ENCODE measurements at places on chromosomes 2 and 18.

DNA sequence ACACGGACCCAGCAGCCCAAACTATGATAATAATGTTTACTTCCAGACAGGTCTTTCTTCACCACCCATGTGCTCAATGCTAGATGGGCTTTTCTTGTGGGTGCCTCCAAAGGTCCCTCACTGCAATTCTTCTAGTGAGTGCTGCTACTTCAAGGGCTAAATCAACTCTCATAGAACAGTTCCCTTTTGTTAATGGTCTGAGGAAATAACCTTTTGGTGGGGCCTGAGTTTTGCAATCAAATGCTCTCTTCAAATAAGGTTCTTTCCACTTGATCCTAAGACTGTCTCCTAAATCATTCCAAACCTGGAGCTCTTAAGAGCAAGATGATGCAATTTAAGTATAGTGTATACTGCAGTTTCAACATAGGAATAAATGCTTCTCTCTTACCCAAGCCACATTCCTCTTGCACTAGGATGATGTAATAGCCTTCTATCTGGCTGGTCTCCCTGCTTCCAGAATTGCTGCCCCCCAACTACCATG lies 6.0 kb downstream of the NEMP2 start:
- no peak for DNase-seq

DNA sequence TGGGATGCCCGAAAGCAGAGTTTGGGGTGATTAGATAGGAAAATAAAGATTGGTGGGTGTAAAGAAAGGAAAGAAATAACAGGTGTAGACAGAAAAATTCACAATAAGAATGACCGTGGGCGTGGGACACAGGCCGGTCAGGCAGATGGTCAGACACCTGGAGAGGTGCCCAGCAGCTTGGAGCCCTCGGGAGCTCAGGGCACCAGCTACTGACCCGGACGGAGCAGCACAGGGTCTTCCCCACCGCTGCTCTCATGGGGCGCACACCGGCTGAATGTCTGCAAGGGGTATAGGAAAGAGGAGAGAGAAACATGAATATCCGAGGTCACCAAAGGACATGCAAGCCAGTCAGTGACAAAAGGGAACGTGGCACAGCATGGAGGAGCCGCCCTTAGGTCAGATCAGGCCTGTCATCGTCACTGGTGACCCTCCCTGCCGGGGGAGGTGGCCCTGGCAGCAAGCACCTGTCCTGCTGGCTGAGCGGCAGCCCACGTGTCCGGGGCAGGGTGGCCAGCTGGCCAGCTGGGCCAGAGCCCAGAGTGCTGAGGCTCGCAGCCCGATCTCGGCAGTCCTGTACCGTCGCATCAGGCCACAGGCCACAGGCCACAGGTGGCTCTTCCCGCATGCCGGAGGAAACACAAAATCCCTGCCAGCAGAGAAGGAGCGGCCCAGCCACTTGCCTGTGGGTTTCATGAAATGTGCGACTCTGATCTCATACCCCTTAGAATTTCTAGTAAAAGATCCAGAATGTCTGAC lies 112.0 kb upstream of the NDUFV2 start:
- DNase-seq = no peak

DNA sequence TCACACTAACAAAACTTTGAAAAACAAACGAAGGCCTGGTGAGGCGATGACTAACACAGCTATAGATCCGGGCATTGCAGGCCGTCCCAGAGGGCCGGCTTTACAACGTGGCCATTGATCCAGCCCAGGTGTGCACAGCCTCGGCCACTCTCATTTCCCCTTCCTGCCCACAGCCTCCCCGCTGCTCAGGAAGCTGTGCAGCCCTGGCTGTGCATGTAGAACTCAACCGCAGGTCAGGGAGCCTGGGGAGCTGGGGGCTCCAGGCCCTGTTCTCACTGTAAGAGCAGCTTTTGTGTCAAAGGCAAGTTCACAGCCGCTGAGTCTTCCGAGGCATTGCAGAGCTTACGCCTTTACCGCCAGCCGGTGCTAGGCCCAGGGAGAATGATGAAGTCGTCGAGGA lies 87.2 kb downstream of the LONRF2 start:
- DNase-seq = no peak

DNA sequence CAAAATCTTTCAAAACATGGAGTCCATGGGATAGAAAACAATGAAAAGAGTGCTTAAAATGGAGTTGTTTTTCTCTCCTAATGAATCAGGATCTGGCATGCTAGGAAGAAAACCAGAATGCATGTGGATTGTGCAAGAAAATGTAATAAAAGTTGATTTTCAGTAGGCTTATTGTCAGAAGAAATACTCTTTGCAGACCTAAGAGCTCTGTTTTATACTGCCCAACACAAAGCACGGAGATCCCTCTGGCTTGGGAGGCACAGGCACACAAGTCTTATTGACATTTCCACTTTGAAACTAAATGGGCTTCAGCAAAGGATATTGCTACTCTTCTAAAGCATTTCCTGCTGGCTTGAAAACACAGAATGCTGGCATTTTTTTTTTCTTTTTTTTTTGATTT lies 15.5 kb upstream of the DAPL1 start:
- DNase-seq = no peak

Measured in NCI-H1436 treated with DMSO at 0.1 percent for 48 hours (cell line).